ENCODE measurements at places on chromosomes 4 and X. TPM values are rescaled to one million over a fixed set of nuclear protein-coding genes. Genes with fewer than 3 reads are reported as not detected.

PAGE4 gene
- total RNA-seq = not detected

MAGEA11 gene
- total RNA-seq = not detected

SUPT20HL2 gene
- not detected for total RNA-seq

SERTM2 gene
- not detected for total RNA-seq

AMOT gene
- 1.1 TPM for total RNA-seq

TRPC5OS gene
- not detected for total RNA-seq

GLOD5 gene
- total RNA-seq = not detected

SPON2 gene
- total RNA-seq = 9.9 TPM

TRAM1L1 gene
- total RNA-seq = not detected

TEC gene
- total RNA-seq = 4.2 TPM

MTMR8 gene
- total RNA-seq = 4.8 TPM

SASH3 gene
- total RNA-seq = 123 TPM

CT45A1 gene
- total RNA-seq = not detected

SLC38A5 gene
- 82.1 TPM for total RNA-seq

WDR1 gene
- 390 TPM for total RNA-seq

HPGDS gene
- not detected for total RNA-seq

GPC3 gene
- 0.63 TPM for total RNA-seq

RASL11B gene
- total RNA-seq = 0.34 TPM

ARR3 gene
- not detected for total RNA-seq

YTHDC1 gene
- 75.4 TPM for total RNA-seq

CSAG3 gene
- not detected for total RNA-seq

CTAG1A gene
- total RNA-seq = not detected

CLTRN gene
- total RNA-seq = 0.58 TPM

GPR119 gene
- total RNA-seq = not detected

WDFY3 gene
- 0.38 TPM for total RNA-seq

MBNL3 gene
- 19.8 TPM for total RNA-seq

EDA2R gene
- total RNA-seq = 1.8 TPM

GRIA2 gene
- not detected for total RNA-seq

DAPP1 gene
- 12.3 TPM for total RNA-seq

WFS1 gene
- total RNA-seq = 2.8 TPM

APELA gene
- not detected for total RNA-seq

POLR2B gene
- 119 TPM for total RNA-seq

HAND2 gene
- total RNA-seq = not detected

YY2 gene
- total RNA-seq = 2.3 TPM

FAM9C gene
- total RNA-seq = not detected

KLF8 gene
- 1.2 TPM for total RNA-seq

ACOX3 gene
- total RNA-seq = 27.8 TPM

FATE1 gene
- total RNA-seq = not detected

HS6ST2 gene
- 0.14 TPM for total RNA-seq

MAP7D2 gene
- 0.20 TPM for total RNA-seq

CT55 gene
- not detected for total RNA-seq
